Fibroblast of villous mesenchyme (primary cell): ENCODE measurements at places on chromosomes 11 and 22.

GRCh38 chr11:33128739-33129138, 32.5 kb downstream of the CSTF3 start:
- no peak for DNase-seq

DNA sequence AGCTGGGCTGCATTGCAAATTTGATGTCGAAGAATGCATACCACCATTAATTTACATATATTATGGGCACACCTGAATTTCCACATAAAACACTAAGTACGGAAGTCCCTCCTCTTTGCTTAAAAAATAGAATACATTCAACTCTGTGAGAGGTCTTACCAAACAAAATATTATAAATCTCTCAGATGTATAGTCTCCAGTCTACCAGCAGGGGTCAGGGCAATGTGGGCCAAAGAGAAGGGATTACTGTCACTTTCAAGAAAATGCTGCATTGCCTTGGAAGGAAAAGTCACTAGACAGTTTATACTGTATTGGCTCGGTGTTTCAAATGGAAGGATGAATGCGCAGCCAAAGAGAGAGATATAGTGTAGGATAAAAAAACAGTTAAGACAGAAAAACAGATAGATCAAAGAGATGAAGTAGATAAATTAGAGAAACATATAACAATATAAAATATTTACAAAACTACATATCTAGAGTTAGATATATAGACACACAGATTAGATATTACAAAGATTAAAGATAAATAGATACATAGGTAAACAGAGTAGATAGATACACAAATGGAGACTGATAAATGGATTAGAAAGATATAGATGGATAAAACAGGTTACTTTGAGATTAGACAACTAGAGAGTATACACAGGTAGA, 20.9 kb downstream of the SERGEF start:
- DNase-seq = peak; percentile 63

DNA sequence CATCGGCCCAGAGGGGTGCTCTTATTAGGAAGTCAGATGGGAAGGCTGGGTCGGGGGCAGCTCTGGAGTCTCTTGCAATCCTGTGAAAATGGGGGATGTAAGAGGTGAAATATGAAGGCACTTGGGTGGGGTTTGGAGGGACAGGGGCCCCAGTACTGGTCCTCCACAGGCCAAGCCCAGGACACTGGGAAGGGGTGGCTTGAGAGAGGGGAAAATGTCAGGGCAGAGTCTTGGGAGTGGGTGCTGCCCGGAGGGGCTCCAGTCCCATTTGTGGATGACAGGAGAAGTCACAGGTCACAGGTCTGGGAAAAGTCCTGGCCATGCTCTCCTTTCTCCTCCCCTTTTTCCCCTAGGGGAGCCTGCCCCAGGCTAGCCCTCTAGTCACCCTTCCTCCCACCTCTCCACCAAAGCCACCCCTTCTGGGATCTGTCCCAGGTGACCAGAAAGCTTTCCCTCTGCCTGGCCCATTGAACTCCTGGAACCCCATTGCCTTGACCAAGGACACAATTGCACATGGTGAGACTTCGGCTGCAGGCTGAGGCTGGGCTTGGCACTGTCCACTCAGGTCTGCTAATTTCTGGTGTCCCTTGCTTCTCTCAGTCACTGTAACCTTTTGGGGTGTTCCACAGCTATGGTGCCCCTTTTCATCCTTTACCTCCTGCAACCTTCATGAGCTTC, 1465.0 kb downstream of the TBC1D22A start:
- DNase-seq = no peak

DNA sequence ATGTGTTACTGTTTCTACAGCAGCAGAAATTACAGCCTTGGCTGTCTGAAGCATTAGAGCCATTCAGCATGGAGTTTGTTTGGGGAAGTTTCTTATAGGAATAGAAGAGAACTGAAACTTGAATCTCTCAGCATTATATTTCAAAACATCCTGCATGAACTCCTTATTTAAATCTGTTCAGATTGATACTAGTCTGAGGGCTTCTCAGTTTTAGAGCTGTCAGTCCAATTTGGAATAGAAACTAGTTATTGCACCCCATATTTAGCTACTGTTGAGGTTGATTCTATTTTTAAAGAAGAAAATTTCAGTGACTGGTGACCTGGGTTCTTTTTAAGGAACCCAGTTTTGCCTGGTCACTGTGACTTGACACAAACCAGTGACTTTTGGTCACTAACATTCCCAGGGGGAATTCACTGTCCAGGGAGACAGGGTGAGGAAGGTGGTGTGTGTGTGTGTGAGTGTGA, 126.0 kb upstream of the TTC12 start:
- no peak for DNase-seq

DNA sequence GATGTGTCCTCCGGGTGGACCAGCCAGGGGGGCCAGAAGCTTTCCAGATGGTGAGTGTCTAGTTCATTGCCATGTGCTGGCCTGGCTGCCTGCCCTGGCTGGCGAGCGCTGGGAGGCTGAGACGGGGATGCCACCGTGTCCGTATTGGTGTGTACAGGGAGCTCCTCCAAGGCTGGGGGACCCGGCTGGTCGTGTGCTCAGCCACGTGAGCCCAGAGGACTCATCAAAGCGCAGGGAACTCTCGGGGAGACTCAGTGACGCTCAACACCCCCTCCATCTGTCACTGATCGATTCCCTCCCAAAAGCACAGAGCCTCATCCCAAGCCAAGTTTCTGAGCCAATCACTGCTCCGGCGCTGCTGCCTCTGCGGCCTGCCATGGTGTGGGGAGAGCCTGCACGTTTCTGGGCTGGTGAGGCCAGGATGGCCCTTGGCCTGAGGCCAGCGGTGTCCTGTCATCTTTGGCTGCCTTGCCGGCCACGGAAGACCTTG, 423.7 kb downstream of the SHANK2 start:
- no peak for DNase-seq

DNA sequence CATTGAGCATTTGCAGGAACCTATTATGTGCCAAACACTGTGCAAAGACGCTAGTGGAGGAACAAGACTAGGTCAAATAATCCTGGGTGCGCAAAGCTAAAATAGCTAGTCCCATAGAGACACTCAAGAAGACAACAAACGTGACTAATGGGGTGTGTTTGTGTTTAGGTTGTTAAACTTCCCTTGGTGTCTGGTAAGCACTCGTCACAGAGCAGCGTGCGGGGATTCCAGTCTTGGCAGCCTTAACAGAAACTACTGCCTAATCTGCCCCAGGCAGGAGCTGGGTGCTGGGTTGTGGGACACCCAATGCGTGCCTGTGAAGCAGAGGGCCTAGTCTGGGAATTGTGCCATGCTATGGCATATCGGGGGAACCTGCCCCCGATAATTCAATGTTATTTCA, 10.8 kb upstream of the CALCB start:
- DNase-seq = no peak

- DNase-seq = no peak
Observed at GRCh38 chr22:31917227-31917921, 27.0 kb upstream of the YWHAH start.

DNA sequence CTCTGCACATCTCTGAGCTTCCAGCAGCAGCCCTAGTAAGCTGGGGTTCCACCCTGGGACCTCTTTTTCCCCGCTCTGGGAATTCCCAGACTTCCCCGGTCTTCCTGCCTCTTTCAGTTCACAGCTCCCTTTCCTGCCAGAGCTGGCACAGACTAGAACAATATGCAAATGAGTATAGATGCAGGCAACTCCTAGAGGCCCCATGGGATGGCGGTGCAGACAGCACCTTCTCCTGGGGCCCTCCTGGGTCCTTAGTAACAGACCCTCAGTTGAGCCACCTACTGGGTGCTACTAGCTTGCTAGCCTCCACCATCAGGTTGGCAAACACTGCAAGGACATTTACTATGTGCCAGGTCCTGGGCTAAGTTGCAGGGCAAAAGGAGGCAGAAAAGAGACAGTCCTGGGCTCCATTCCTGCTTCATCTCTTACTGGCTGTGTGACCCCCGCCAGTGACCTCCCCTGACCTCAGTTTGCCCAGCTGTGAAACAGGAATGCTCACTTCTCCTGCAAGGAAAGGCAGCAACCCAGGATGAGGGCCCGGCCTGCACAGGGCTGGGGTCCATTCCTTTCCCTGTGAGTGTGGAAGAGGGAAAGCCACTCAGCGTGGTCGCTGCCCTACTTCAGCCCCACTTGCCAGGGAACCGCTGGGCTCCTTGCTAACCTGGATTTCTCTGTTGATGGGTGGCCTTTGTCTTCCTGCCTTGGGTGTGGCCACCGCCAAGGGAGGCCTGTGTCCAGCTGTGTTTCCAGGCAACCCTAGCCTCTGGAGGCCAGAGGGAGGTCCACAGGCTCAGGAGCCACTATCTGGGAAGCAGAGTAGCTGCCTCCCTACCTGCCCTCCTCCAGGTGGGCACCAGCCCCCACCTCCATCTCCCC, 7.3 kb downstream of the RELT start:
- no peak for DNase-seq

DNA sequence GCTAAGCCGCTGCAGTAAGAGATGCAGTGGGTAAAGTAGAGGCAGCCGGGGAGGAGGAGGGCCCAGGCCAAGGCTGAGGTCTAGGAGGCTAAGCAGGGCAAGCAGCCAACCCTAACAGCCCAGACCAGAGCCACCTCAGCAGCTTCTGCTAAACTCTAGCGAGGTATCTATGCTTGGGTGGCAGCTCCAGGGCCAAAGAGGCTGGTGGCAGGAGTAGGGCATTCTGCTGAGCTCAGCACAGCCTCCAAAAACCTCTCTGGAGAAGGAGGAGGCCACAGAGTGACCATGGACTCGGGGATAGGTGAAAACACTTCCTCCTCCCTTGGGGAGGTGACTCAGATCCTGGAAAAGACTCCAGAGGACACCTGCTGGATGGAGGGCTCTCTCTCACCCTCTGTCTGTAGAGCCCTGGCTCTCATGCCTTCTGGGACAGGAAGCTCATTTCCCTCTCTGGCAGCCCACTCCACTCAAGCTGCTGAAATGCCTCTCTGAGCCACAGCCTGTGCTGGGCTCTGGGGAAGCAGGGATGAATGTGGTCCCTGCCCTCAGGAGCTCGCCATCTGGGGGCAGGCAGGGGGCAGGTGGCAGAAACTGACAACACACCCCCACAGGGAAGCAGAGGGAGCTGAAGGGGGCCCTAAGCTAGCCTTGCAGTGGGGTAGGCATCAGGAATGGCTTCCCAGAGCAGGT, 16.5 kb upstream of the TPBGL start:
- no peak for DNase-seq
